ENCODE measurements at places on chromosomes 7 and 10.

GRCh38 chr7:85150624-85151023, 36.2 kb downstream of the SEMA3D start:
- no peak for DNase-seq

DNA sequence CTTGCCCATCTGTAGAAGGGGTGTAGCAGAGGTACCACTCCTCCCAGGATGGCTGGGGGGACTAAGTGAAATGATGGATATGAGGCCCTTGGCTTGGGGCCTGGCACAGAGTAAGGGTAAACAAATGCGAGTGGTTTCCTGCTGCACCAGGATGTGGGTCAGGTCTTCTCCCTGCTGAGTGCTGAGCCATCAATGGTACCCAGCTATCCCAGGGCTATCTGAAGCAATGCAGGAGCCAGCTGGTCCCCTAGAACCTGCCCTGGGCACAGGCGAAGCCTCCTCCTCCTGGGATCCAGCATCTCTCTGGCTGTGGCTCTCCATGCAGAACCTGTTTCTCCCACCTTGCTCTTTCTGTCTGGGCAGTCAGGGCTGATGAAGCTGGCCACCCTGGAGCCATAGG, 20.9 kb upstream of the GOLGA7B start:
- no peak for DNase-seq

- DNase-seq, result no peak
These were observed 4.8 kb upstream of the ADRB1 start for GRCh38 chr10:114038819-114039218.

GRCh38 chr10:3750006-3750816, 34.8 kb downstream of the KLF6 start:
- no peak for DNase-seq

DNA sequence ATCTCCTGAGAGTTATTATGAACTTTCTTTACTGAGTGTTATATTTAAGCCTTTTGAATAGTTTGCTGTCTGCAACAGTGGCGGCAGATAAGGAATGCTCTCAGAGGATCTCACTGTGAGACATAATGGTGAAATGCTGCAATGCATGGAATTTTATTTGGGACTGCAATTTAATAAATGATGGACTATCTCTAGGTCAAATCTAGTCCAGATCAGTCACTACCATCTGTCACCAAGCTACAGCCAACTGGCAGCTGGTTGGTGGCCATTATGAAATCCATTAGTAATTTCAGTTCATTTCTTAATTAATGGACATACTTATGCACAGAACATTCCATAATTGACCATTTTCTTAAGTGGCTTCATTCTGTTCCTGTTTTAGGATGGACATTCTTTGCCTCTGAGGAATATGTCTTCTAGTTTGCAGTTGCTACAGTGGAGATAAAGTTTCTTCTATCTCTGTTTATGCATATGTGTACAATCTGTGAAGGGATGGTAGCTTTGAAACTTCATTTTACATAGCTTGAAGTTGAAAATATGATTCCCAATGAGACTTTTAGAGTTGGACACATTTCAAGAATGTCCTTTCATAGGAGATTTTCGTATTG, 586.6 kb downstream of the SUGCT start:
- DNase-seq, result no peak

DNA sequence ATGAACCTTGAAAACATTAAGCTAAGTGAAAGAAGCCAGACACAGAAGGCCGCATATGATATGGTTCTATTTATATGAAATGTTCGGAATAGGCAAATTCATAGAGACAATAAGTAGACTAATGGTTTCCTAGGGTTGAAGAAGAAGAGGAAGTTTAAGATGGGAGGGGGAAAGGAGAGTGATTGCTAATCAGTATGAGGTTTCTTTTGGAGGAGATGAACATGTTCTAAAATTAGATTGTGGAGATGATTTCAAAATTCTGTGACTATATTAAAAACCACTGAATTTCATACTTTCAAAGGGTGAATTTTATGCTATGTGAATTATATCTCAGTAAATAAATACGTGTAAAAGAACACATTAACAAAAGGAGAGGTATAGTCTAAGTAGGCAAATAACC, 176.4 kb upstream of the HPS1 start:
- no peak for DNase-seq

- DNase-seq, result no peak
These were observed 18.9 kb downstream of the ANLN start for GRCh38 chr7:36408589-36408988.

GRCh38 chr7:2968176-2968575, 75.5 kb downstream of the CARD11 start:
- no peak for DNase-seq

- DNase-seq, result no peak
These were observed 61.5 kb downstream of the HECTD2 start for GRCh38 chr10:91471602-91472001.

- no peak for DNase-seq
These were observed 4.9 kb upstream of the RRP12 start for GRCh38 chr10:97406064-97406463.

- DNase-seq, result no peak
These were observed 71.6 kb downstream of the NKX6-2 start for GRCh38 chr10:132714096-132714985.

- DNase-seq, result no peak
These were observed 121.2 kb downstream of the EMX2 start for GRCh38 chr10:117663750-117664149.

- no peak for DNase-seq
These were observed 6.5 kb upstream of the SNX10 start for GRCh38 chr7:26284995-26285632.

- DNase-seq, result no peak
These were observed 17.7 kb upstream of the ZNRF2 start for GRCh38 chr7:30266686-30267085.

DNA sequence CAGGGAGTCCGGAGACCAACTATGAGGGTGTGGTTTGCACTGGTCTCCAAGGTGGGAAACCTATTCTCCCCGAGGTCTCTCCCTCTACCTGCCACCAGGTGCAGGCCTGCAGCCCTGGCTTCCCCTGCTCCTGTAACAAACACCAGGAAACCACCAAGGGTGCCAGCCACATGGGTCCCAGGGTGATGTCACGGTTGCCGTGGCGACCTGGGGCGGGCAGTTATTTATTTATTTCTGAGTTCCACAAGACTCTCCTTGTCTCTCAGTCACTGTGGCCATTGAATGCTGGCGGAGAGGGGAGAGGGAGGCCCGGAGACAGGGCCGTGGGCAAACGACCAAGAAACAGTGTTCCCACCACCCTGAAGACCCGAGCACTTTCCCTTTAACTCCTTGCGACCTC, 27.0 kb downstream of the MMD2 start:
- no peak for DNase-seq

DNA sequence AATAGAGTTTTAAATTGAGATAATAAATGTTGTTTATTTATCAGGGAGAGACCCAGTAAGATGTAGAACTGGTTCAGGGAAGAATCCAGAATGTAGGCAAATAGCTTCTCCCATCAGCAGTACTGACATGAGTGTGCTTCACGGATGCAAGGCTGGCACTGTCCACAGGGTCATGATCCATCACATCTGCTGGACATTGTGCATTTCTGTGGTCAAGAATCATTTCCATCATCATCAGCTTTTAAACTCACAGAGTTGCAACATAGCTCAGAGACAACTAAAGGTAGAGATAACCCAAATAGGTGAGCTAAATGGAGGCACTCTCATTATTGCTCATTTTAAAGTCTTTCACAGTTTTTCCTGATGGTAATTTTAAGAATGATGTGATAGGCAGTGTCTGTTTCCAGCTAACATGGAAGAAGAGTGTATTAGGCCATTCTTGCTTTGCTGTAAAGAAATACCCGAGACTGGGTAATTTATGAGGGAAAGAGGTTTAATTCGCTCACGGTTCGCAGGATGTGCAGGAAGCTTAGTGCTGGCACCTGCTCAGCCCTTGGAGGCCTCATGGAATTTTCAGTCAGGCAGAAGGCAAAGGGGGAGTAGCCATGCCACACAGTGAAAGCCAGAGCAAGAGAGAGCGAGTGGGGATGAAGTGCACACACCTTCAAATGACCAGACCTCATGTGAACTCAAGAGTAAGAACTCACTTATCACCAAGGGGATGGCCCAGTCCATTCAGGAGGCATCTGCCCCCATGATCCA, 80.8 kb downstream of the INPP5A start:
- no peak for DNase-seq

GRCh38 chr7:90758933-90759562, 162.9 kb downstream of the CDK14 start:
- DNase-seq, result no peak

DNA sequence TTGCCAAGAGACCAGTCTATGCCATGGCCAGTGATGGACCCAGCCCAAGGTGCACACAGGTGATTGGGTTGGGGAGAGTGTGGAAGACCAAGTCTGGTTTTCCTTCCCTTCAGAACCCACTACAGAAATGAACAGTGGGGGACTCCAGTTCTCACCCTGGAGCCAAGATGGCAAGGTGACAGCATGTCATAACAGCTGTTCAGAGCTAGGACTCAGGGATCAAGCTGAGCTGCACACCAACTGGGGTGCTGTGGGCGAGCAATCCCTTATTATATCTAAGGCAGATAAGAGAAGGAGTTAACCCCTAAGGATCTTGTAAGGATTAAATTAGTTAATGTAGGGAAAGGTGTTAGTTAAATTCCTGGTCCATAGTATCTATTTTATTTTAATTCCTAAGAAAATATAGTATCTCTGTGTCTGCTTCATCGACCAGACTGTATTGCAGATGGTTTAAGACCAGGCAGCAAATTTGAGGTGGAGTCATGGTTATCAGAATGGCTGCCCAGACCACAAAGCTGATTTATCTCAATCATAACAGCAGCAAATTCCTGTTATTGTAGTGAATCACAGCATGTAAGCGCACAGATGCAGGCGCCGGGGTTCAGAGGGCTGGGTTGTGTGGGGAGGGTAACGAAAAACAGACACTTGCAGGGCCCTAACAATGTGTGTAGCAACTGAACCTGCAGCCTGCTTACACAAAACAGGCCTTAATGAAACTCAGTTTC, 208.7 kb upstream of the ZNF32 start:
- no peak for DNase-seq

GRCh38 chr7:39950473-39951225, 593 bp downstream of the CDK13 start:
- peak; percentile 24 for DNase-seq

DNA sequence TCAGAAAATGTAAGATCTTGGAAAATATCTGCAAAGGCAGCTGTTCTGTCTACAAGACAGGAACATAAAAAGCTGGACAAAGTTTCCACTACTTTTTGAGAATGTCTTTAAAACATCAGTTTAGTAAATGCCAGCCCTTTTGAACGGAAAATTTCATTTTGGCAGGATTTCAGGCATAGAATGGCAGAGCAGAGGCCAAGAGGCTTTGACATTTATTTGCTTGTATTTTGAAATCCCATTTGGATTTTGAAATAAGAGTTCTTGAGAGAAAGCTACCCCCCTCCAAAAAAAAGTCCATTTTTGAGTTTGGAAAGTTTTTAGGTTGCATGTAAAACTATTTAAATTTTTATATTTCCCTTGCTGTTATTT, 3.1 kb upstream of the ETV1 start:
- no peak for DNase-seq

GRCh38 chr10:126409821-126410220, 21.5 kb upstream of the ADAM12 start:
- DNase-seq, result no peak
